GM12891 (cell line): ENCODE measurements at places on chromosomes 6 and 20.

DNA sequence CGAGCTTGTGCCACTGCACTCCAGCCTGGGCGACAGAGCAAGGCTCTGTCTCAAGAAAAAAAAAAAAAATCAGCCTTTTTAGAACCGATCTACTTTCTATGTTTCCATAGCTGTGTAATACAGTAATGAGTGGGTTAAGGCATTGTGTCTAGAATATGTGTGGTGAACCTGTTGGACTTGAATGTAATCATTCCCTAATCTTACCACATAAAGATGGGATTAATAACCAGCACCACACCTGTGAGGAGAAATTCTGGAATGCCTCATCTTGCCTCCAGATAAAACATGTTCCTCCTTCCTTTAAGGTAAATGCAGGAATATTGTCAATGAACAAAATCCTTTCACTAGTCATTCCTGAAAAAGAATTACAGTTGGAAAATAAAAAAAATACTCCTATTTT is 43.7 kb downstream of the MAPK14 start:
- no peak for DNase-seq

GRCh38 chr6:126033696-126034095 is 47.4 kb downstream of the TRMT11 start:
- DNase-seq, result no peak

GRCh38 chr6:96907498-96907897 is 9.8 kb upstream of the NDUFAF4 start:
- DNase-seq, result no peak

- DNase-seq, result no peak
Observed at GRCh38 chr6:37648465-37649330, 49.0 kb downstream of the MDGA1 start.

DNA sequence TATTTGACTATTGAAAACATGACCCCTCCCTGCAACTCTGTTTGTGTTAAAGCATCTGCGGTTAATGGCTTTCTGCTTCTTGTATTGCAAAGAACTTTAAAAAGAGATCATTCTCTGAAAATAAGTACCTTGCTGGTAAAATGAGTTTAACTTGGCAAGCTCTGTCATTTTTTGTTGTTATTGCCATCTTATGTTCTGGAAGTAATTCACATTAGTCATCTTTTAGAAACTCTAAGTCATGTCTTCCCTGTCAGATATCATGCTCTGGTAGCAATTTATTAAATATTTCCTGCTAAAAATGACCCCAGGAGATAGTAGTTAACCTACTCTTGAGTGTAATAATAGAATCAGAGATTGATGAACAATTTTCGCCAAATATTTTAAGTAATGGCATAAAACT is 890.6 kb downstream of the KIF16B start:
- no peak for DNase-seq

GRCh38 chr6:170449835-170450753 is 103.0 kb downstream of the PSMB1 start:
- DNase-seq, result no peak

DNA sequence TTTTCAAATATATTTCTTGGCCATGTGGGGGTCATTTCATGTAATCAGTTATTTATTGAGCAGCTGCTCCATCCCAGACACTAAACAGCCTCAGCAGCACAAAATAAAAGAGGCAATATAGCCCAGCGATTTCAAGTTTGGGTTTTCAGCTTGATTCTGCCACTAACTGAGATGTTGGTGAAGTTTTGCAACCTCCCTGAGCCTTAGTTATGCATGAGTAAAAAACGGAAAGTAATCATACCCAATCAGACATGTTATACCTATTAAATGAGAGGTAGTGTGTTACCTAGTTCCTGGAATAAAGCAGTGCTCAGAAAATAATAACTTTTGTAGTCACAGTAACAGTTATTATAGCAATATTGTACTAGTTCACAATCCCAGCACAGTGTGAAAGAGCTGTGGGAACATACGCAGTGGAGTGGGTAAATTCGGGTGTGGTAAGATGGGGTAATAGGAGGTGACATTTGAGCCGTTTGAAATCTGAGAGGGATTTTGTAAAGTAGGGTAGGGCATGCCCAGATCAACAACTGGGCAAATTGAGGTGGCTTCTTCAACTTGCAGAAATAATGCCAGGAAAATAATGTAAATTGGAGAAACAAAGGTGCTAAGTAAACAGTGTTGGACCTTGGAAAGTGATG is 1.5 kb downstream of the SLC9A8 start:
- DNase-seq, result no peak

DNA sequence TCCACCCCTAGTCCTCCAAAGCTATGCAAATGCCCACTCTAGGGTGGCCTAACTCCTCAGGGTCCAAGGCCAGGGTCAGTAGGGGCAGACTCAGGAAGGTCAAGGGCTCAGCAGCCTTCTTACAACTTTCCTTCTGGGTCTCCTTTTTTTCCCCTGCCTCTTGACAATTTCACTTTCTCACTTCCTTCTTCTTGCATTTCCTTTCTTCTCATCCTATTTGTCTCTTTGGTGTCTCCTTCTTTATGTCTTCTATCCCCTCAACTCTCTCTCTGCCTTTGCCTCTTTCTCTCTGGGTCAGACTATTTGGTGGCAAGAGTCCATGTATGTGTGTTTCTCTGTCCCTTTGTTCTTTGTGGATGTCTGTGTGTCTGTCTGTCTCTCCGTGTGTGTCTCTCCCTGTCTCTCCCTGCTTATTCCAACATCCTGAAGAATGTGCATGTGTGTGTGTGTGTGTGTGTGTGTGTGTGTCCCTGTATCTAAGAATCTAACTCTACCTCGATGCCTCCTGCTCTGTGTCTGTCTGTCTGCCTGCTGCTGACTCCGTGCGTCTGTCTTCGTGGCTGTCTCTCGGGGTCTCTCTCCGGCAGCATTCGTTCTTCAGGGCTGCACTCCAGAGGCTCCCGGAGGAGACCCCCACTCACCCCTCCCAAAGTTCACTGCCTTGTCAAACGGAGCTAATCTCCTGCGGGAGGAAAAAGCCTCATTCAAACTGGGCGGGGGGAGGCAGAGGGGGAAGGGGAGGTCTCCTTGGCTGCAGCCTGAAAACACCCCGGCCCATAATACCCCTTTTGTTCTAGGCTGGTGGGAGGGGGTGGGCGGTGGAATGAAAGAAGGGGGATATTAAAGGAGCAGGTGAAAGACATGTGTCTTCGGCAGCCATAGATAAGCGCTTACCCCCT is 51.7 kb upstream of the FOXP4 start:
- DNase-seq, result no peak

DNA sequence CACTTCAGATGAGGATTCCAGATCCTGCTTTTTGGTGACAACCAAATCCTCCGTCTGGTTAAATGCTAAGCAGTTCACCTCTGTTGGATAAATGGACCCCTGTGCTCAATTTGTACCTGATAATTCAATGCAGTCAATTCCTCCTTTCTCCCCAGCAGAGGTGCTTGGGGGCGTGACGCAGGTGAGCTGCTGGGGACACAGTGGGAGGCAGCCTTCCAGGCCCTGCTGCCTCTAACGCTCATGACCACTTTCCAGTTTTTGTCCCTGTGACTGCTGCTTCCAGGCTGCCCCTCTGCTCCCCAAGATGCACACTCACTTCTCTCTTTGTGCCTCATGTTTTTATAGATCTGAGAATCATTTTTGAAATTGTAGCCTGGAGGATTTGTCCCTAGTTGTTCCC is 78.5 kb downstream of the TTLL2 start:
- no peak for DNase-seq
